C1 segment of cervical spinal cord (tissue), 14 donors: ENCODE measurements at places on chromosomes 1 and 21.

GRCh38 chr1:101174722-101175121 is 62.1 kb upstream of the S1PR1 start:
- no peak for DNase-seq

DNA sequence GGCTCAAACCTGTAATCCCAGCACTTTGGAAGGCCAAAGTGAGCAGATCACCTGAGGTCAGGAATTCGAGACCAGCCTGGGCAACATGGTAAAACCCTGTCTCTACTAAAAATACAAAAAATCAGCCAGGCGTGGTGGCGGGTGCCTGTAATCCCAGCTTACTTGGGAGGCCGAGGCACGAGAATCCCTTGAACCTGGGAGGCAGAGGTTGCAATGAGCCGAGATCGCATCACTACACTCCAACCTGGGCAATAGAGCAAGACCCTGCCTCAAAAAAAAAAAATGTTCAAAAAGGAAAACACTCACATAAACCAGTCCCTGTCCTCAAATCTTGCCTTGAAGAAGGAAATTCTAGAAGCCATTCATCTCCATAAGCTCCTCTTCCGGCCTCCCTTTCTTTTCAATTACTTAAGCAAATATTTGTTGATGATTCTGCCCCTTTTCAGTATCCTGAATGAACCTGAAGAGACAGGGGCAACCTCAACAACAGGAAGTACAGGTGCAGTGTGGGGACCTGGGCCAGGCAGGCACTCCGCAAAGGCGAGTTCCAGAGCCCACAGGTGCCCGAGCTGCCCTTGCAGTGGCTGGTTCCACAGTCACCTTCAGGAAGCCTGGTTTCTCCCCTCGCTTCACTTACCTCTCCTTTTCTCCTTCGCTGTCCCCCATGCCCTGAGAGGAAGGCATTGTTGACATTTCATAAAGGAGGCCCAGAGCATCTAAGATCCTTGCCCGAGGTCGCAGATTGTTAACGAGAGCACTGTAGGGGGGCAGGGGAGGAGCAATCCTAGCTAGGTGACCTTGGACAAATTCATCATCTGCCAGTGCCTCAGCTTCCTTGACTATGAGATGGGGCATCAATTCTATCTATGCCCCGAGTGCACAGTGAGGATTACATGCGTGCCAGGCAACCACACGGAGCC is 8.9 kb upstream of the LEFTY1 start:
- no peak for DNase-seq

DNA sequence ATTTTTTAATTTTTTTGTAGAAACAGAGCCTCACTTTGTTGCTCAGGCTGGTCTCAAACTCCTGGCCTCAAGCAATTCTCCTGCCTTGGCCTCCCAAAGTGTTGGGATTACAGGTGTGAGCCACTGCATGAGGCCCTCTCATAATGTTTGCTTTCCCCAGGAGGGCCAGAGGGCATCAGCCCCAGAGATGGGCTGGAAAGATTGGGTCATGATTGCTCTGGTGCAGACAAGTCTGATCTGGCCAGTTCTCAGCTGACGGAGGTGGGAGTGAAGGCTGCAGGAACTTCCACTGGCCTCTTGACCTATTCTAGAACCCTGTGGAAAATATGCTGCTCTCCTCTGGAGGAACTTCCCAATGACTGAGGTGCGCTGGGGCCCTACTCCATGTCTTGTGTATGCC is 43.4 kb upstream of the RD3 start:
- no peak for DNase-seq

DNA sequence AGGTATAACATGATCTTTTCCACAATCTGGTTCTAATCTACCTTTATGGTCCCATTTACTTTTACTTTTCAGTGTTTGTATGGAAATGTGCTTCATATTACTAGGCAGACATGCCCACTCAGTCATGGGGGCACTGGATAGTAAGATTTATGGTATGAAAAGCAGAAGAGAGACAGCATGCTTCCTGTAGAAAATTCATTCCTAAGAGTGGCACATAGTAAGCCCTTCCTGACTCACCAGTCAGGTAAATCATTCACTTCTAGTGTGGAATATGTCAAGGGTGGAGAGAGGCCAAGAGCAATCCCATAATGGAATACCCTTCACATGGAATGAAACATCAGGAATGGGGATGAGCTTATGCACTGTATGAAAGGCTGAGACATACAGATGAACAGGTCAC is 49.5 kb upstream of the BCL10 start:
- DNase-seq, result no peak
